ENCODE measurements at places on chromosomes 1 and 21.
A peak's percentile ranks its signal among the peaks of the same experiment; 100 is the strongest.

DNA sequence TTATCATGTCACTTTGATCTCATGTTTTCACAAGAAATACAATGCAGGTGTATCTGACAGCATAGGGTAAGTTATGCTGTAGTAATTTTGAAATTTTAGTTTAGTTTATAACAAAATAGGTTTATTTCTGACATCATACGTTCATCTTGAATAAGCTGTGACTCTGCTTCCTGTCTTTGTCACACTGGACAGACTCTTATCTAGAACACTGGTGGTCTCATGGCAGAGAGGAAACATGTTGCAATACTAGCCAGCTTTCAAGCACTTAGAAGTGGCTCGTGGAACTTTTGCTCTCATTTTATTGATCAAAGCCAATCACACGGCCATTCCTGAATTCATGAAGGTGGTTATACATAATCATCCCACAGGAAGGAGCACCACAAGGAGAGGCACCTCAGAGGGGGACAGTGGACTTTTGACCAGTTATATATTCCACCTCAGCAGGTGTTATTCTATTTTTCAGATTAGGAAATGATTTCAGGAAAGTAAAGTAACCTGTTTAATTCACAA lies 46.5 kb downstream of the CYP2J2 start:
- no peak for DNase-seq

GRCh38 chr1:67749263-67749843 lies 64.4 kb downstream of the GADD45A start:
- DNase-seq = no peak

DNA sequence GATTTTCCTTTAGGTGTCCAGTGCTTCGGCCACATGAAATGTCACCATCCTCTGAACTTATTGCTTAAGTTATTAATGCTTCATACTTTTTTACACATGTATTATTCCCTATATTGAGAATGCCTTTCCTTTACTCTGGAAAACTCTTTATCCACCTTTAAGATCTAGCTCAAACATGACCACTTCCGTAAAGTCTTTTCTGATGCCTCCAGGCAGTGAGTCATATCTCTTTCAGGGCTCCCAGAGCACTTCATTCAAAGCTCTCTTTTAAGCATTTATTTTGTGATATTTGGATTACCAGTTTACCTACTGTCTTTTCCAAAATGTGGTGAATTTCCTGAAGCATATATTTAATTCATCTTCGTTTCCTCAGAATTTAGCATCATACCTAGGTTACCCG lies 178.9 kb downstream of the HS2ST1 start:
- DNase-seq = no peak

DNA sequence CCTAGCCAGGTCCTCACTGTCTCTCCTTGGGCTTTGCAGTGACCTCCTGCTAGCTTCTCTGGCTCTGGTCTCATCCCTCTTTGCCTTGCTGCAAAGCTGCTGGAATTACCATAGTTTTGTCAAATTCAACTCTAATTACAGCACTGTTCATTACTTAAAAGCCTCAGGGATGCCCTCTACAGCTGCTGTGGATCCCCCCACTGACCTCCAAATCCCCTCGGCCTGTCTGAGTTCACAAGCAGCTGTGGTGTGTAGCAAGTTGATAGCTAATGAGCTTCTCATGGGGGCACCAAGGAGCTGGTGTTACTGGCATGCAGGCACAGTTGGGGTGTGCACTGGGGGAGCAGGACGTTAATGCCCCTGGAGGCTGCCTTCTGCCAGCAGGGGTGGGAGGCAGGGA lies 24.8 kb downstream of the NIPAL3 start:
- no peak for DNase-seq

DNA sequence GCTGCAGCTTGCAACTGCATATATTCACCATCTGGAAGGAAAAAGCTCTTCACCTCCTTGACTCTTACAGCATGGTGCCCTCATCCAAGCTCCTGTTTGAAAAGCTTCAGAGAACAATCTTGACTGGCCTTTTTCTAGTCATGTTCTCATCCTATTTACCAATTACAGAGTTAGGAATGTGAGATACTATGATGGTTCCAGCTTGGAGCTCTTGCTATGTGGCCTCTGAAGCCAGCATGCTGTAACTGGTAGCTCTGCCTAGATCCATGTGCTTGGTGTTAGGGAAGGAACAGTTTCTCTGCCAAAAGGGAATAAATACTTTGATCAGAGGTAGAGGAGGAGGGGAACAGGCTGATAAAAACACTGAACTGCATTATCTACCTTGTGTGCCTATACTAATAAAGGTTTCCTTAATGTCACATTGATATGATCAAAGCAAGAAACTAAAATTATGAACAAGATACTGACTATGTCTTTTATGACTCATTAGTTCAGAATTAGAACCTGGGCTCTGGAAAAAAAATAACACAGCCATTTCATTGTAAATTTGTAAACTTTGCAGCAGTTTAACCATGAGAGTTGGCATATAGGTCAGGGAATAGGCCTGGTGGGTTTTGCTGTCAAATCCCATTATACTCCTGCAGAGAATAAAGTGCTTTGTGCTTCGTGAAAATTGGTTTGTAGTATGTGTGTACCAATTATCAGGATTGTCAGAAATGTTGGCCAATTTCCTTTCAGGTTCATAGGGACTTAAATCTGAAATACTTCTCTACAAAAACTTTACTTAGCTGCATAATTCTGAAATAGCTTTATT lies 92.7 kb downstream of the LEPR start:
- DNase-seq = no peak

- DNase-seq = peak; percentile 69
Observed at GRCh38 chr1:42186152-42186551, 21.6 kb upstream of the GUCA2A start.

GRCh38 chr1:234962340-234962989 lies 166.2 kb downstream of the TOMM20 start:
- DNase-seq = no peak

DNA sequence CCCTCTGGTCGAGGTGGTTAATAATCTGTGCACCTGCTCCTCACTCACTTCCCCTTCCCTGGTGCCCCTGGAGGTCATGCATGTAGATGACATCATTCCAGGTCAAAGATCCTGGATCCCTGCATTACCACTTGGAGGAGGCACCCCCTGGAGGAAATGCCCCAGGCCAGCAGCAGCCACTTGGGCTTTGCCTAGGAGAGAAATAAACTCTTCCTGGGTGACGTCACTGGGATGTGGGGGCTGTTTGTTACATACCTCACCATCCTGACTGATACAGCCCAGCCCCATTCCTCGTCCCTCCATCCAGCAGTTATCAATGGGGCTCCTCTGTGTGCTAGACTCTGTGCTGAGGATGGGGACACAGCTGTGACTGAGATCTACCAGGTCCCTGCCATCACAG lies 433.6 kb downstream of the PTPRU start:
- no peak for DNase-seq

DNA sequence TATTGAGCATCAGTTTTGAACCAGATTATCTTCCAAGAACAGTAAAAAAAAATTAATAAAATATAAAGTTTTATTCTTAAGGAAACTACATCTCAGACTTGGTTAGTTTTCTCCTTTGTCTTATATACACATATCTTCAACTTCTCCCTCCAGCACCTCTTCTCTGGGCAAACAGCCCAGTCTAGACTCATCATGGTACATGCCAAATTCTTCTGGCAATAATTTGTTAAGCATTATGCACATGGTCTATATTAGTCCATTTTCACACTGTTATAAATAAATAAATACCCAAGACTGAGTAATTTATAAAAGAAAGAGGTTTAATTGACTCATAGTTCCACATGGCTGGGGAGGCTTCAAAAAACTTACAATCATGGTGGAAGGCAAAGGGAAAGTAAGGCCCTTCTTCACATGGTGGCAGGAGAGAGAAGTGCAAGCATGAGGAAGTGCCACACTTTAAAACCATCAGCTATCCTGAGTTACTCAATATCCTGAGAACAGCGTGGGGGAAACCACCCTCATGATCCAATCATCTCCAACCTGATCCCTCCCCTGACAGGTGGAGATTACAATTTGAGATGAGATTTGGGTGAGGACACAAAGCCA lies 108.7 kb upstream of the RNPC3 start:
- peak; percentile 64 for DNase-seq

- no peak for DNase-seq
Observed at GRCh38 chr1:1058088-1058905, 15.8 kb downstream of the RNF223 start.

GRCh38 chr1:41535276-41535675 lies 50.8 kb upstream of the EDN2 start:
- DNase-seq = no peak

DNA sequence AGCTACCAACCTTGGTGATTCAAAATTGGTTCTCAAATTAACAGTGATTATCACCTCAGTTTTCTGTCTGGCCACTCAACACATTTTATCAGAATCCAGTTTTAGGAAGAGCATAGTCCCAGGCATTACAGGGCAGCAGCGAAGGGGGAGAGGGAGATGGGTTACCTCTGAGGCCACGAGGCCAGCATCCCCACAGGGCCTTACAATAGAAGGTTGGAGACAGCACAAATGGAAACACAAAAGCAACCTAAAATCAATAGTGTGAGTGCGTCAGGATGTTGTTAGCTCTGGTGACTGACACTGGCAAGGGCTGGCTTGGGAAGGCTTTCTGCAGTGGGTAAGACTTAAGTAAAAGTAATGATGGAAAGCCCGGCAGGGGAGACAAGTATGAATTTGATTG lies 79.5 kb downstream of the JAK1 start:
- DNase-seq = no peak

GRCh38 chr1:15684042-15684461 lies at the start of gene PLEKHM2:
PLEKHM2 (plus strand) TSS chr1:15684320; CDS start chr1:15684559, 239 bp downstream.
- peak; percentile 52 for DNase-seq

All from NCI-H446 (cell line).